Foreskin melanocyte (primary cell): ENCODE measurements at places on chromosomes 7 and 10.

DNA sequence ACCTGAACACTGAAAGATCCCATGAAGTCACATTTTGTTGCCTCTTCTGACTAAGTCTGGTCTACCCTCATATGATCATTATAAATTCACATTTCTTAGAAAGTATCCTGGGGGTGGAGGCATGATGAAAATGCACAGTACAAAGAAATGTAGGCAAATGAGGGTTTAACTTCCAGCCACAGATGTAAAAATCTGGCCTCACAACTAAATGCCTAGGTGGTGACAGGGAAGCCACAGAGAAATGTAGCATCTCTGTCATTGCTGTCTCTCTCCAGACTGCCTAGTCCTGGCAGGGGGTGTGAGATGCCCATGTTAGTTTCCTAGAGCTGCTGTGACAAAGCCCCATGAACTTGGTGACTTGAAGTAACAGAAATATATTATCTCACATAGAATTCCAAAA lies 395.9 kb downstream of the SORCS3 start:
- no peak for DNase-seq

DNA sequence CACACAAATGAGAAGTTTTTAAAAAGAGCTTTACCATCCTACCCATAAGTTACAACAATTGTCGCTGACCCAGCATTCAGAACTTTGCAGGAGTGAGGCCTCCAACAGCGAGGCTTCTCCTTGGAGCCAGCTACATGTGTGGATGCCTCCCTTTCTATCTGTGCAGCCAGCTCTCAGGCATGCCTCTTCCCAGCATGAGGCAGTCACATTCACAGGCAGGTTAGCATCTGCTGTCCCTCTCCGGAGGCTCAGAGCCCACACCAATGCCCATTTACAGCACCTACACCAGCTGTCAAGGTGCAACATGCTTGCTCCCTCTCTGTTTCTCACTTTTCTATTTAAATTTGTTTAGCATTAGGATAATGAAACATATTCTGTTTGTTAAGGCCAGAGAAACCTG lies 278.7 kb upstream of the PODXL start:
- no peak for DNase-seq

DNA sequence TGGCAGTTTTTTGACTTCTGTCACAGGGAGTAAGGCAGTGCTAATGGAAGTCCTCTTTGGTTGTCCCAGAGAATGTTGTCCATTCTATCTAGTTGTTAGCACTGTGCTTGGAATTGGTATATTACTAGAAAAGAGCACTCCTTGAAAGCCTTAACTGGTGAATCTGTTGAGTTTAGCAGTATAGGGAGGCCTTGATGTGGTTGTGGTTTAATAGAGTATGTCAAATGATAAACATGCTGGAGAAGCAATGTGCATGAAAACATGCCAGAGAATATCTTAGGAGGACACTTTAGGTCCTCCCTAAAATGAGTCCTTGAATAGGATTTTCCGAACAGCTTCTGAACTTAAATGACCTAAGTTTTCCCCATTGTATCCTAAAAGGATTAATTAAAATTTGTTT lies 98.6 kb downstream of the BTRC start:
- DNase-seq, result no peak

DNA sequence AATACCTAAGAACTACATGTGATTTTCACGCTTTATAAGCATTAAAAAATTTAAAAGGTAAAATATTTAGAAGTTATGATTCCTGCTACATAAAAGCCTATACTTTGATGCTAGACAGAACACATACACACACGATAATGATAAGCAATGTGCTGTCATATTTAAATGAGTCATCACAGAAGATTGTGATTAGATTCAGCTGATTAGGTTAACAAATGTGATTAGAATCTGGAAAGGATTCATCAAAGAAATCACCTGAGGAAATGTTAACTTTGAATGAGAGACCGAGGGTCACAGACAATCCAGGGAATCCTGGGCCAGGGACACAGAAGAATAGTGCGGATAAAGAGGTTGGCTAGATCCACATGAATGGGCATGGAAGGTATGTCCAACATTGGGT lies 42.0 kb upstream of the CYP2C18 start:
- no peak for DNase-seq

GRCh38 chr7:68440866-68441265 lies 1157.4 kb upstream of the AUTS2 start:
- DNase-seq, result no peak

DNA sequence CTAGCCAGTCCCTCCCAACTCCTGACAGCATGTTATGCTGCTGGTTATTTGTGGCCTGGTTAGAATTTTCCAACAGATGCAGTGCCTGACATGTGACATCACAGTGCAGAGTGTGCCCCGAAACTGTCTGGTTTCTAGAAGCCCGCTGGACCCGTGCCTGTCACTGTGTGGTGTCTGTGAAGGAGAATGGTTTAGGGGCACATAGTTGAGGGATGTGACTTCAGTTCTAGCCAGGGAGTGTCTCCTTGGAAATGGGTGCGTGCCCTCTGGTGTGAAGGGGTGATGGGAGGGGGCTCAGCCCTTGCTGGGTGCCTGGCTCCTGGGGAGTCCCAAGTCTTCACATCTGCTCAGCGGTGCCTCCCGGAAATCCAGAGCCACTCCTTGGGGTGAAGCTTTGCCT lies 303.6 kb downstream of the GLRX3 start:
- no peak for DNase-seq

DNA sequence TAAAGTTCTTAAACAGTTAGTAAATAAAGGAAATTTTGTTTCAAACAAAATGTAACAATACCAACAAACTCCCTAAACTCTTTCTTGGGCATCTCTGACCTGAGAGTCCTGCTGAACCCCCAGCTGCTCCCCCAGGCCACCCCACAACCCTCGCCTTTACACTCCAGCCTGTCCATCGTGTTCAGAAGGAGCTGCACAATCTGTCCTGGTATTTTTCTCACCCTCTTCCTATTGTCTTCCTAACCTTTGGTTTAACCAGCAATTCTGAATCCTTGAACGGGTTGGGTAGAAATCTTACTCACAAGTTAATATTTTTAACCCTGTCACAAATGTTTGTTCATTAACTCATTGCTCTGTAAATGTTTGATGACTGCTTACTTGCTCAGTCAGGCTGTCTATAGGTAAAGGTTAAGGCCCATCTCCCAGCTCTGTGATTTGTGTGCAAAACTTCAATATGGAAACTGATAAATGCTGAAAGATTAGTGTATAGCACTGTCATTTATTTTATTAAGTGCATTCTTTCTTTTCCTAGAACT lies 16.8 kb downstream of the SFRP4 start:
- no peak for DNase-seq

DNA sequence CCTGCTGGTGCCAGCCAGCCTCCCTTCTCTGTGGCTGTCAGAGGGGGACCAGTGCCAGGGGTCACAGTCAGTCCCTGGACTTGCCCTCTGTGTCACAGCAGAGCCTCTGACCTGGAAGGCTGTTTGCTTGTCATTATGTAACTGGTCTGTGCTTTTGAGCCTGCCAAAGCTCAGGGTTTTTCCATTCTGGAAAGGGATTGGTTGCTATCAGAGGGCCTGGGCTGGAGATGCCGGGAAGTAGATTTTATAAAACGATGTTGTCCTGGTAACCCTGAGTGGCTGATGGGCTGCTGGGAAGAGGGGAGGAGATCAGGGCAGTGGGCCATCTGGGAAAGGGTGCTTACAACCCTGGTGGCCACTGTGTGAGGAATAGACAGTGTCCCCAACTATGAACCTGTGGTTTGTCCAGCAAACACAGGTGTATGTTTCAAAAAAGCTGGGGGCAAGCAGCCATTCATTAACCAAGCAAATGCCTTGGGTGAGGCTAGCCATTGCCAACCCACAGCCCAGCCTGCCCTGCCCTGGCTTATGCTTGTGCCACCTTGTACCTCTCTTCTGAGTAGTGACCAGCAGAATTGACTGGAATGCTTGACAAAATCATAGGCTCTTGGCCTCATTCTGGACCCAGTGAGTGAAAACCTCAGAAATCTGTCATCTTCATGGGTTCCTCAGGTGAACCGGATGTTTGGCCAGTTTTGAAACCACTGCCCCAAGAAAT lies 21.6 kb downstream of the SFTPD start:
- no peak for DNase-seq

- no peak for DNase-seq
Measured at GRCh38 chr7:156620291-156620675, 20.3 kb upstream of the RNF32 start.

- DNase-seq, result no peak
Measured at GRCh38 chr7:1283941-1284742, 51.5 kb downstream of the UNCX start.

- DNase-seq, result no peak
Measured at GRCh38 chr7:26437003-26437532, 145.4 kb downstream of the SNX10 start.

- no peak for DNase-seq
Measured at GRCh38 chr7:5238500-5238899, 44.2 kb upstream of the SLC29A4 start.

- no peak for DNase-seq
Measured at GRCh38 chr10:105150259-105150880, 509.3 kb downstream of the SORCS3 start.

- peak; percentile 28 for DNase-seq
Measured at GRCh38 chr7:15915686-15916293, 229.3 kb upstream of the MEOX2 start.

DNA sequence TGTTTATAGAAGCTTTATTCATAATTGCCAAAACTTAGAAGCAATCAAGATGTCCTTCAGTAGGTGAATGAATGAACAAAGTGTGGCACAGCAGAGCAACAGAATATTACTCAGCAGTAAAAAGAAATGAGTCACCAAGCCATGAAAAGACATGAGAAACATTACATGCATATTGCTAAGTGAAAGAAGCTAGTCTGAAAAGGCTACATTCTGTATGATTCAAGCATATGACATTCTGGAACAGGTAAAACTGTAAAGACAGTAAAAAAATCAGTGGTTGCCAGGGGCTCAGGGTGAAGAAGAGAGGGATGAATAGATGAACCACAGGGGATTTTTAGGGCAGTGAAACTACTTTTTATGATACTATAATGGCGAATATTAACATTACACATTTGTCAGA lies 80.9 kb upstream of the APBB1IP start:
- DNase-seq, result no peak
